Neuronal stem cell (in vitro differentiated cells): ENCODE measurements at places on chromosomes 16 and 17.

GRCh38 chr16:55849536-55849935, 16.6 kb upstream of the CES1 start:
- no peak for DNase-seq

DNA sequence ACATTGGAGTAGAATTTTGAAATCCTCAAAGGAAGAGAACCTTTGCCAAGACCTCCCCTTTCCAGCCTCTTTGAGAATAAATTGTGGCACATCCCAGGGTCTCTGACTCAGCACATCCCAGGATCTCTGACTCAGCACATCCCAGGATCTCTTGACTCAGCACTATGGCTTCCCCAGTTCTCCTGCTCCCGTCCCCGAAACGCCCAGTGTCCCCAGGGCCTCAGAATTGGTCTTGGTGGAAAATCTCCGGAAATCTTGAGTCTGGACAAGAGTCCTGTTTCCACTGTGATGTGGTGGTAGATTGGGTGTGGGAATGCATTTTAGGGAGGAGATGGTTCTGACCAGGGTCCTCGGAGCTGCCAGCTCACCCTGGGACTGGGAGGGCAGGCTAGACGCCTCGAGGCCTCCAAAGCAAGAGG, 19.2 kb downstream of the PLXDC1 start:
- no peak for DNase-seq

DNA sequence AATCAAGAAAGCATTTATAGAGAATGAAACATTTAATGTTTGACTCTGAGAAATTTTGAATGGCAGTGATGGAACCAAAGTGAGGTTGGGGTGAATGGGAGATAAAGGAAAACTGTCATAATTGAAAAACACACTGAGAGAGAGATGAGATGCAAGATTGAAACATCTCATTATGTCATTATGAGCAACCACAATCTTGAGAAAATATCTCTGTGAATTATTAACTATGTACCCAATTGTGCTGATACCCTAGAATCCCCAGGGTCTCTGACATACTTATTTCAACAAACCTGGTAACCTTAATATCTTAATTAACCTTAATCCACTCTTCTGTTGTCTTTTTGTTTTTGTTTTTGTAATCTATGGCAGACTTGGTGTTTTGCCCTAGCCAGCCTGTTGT, 143.5 kb upstream of the HLF start:
- no peak for DNase-seq

GRCh38 chr16:977081-977701, 4.4 kb upstream of the SOX8 start:
- DNase-seq: no peak

- no peak for DNase-seq
Observed at GRCh38 chr16:55426865-55427484, 52.0 kb upstream of the MMP2 start.

- no peak for DNase-seq
Observed at GRCh38 chr16:78675951-78676792, 576.7 kb downstream of the WWOX start.

GRCh38 chr16:12752159-12752558, 51.5 kb downstream of the CPPED1 start:
- no peak for DNase-seq

DNA sequence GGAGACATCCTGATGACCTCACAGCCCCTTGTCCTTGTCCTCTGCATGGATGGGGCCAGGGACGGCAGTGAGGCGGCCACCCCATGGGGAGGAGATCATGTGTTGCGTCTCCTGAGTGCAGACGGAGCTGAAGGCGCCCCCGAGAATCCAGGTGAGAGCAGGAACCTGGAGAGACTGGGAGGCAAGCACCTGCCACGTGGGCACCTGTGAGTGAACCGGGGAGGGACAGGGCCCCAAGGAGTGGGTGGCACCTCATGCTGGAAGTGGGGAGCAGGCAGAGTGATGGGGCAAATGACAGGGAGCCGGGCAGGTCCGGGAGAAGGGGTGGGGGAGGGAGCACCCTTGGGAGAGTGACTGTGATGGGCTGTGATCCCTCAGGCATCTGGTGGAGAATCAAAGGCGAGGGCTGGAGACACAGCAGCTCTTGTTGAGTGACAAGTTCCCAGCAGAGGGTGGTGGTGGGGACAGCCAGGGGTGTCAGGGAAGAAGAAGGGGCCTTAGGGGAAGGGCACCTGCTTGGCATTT, 174.3 kb upstream of the CHMP6 start:
- no peak for DNase-seq

GRCh38 chr16:84790301-84790700, 29.5 kb upstream of the CRISPLD2 start:
- no peak for DNase-seq

GRCh38 chr16:28478506-28479180, 6.5 kb upstream of the NPIPB7 start:
- no peak for DNase-seq

GRCh38 chr16:49362230-49362629, 11.4 kb upstream of the C16orf78 start:
- no peak for DNase-seq

- DNase-seq: no peak
Observed at GRCh38 chr17:75996665-75997590, 3.7 kb upstream of the CDK3 start.

GRCh38 chr17:58330997-58331814, 2.6 kb upstream of the TSPOAP1 start:
- no peak for DNase-seq

DNA sequence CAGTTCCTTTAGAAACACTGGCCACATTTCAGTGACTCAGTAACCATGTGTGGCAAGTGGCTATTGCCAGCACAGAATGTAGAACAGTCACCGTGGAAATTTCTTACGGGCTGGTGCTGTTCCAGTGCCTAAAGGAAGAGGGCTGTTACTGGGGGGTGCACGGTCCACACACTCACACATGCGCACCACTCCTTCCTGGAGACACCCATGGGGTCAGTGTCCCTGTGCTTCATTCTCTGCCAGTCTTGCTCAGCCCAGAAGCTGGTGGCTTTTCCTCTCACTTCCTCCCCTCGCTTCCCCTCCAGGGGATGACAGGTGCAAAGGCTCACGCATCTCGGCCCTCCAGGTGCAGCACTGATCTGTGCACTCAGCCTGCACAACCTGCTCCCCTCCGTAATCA, 115.6 kb downstream of the CCDC182 start:
- no peak for DNase-seq

DNA sequence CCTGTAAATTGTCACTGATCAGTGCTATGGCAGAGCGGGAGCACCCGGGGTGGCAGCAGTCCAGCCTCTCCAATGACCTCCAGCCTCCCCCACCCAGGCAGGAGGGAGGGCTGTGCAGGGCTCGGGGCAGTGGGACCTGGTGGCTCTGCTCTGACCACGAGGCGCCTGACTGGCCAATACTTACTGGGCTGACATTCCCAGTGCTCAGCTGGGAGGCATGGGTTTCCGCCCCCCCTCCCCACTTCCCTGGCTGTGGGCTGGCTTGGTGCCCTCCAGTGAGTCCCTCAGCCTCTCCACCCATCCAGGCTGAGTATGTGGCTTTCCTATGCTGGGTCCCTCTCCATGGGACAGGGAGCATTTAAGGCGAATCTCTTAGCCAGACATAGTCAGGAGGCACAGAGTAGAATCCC, 2.7 kb downstream of the SOCS3 start:
- DNase-seq: no peak

- DNase-seq: no peak
Observed at GRCh38 chr17:4759776-4760236, 11.9 kb upstream of the TM4SF5 start.

DNA sequence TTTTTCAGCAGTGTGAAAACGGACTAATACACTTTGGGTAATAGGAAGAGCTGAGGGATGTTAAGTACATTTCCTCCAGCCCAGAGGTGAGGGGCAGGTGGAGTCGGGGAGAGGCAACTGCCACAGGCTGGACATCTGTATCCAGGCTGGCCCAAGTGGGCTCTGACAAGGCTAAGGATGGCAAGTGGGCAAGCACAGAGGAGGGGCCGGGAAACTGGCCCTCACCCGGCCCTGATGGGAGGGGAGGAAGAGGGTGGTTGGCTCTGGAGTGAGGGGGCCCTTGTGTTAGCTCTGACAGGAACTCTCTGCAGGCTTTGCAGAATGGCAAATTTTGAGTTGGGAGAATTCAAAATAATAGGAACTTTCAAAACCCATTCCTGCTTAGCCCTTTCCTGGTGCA, 251.0 kb upstream of the TNRC6C start:
- DNase-seq: no peak

GRCh38 chr16:82848013-82848412, 221.2 kb downstream of the CDH13 start:
- no peak for DNase-seq

- no peak for DNase-seq
Observed at GRCh38 chr16:89476811-89477261, 13.5 kb downstream of the ANKRD11 start.

GRCh38 chr16:78240459-78241222, 141.2 kb downstream of the WWOX start:
- no peak for DNase-seq

- DNase-seq: no peak
Observed at GRCh38 chr16:73094371-73094770, 46.4 kb upstream of the ZFHX3 start.

DNA sequence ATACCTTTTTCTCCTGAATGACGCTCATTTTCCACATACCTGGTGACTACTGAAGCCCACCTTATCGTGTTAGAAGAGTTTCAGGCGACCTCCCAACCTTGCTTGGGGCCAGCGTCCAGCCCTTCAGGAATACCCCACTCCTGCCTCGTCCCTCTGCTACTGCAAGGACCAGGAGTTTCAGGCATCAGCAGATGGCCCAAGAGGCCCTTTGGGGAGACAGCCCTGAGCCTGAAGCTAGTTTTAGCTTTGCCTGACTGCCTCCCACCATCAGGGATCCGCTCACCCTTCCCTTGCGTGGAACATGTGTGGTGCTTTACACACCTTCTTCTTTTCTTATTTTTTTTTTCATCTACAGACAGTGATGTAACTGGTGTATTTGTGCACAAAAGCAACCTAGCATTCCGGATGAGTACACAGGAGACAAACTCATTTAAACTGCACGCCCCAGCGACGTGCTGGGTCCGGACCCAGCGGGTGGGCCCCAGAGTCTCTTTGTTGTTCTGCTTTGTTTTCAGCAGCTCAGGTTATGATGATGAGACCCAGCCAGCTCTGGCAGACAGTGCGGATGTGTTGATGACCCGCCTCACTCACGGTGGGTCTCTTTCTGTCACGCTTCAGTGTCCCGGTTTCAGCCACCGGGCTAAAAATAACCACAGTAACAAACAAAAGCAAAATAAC, 242.4 kb downstream of the C16orf95 start:
- DNase-seq: no peak

DNA sequence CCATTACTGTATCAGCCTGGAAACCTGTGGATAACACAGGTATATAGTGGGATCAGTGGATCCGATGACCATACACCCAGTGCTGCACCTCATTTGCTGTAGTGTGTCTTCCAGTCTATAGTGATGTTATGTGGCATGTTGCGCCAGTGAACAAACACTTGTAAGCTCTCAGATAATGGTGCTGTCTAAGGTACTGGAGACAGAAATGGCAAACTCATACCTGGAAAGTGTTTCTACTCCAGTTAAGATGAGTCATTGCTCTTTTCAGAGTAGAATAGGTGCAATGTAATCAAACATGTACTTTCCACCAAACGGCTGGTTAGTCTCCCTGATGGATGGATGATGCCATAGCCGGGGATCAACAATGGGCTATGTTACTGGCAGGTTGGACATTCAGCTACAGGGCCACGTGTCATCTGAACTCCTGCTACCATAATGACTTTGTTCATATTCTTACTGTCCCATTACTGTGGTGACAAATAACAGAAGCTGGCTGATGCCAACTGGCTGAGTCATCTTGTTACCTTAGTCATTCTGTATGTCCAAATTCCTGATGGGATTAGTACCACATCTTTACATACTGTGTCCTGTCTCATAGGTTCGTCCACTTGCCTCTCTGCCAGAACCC, 6.3 kb downstream of the CCL11 start:
- DNase-seq: no peak

GRCh38 chr17:28471531-28472342, 1.7 kb upstream of the SLC13A2 start:
- DNase-seq: no peak

GRCh38 chr17:73757420-73757819, 113.2 kb upstream of the SDK2 start:
- DNase-seq: no peak

GRCh38 chr16:86628614-86629013, 50.3 kb downstream of the FOXL1 start:
- DNase-seq: no peak

- no peak for DNase-seq
Observed at GRCh38 chr17:82021900-82022309, 773 bp downstream of the CENPX start.

DNA sequence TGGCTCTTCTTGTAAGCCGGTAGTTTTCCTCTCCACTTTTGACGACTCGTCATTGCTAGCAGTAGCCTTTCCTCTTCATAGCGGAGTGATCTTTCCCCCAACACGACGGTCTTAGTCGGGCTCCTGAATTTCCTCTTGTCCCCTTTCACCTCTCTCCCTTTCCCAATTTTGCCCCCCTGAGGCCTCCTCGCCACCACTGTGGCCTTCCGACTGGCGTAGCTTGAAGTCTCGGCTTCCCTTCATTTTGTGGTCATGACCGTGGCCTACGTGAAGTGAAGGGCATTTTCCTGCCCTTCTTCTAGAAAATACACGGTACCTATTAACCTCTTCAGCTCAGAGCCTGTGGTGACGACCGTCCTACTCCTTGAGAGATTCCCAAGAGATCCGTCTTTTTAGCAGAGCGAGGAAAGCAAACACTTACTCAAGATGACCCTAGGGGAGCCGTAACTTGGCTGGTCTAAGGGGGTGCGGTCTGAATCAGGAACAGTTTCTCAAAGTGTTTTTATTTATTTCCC, 787 bp downstream of the PRKAR1A start:
- DNase-seq: no peak

DNA sequence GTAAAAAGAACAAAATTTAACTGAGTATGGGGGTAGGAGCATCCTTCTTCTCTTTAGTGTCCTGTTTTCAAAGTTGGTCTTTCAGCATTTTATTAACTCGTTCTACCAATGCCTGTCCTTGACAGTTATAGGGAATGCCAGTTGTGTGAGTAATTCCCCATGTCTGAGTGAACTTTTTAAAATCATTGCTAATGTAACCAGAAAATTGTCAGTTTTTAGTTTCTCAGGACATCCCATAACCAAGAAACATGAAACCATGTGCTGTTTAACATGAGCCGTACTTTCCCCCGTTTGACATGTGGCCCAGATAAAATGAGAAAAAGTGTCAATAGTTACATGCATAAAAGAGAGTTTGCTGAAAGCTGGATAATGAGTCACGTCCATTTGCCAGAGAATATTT, 71.4 kb upstream of the ARL4D start:
- DNase-seq: no peak

DNA sequence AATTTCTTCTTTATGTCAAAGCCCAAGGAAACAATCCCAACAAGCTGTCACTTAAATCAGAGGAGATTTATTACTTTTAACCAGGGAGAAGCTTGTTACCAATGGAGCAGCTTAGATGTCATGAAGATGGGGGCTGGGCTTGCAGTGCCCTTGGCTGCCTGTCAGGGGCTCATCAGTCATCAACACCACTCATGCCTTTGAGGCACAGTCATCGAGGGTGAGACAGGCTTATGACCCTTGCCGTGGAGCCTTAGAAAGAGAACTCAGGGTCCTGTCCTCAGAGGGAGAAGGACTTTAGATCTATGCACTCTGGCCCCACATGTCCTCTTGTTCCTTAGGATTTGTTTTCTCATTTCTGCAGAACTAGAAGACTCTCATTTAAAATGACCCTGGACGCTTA, 318.3 kb downstream of the CBLN1 start:
- no peak for DNase-seq
